ENCODE measurements at places on chromosomes 11 and 22.

GRCh38 chr11:116314006-116314405, 458.8 kb downstream of the BUD13 start:
- DNase-seq = no peak

- no peak for DNase-seq
Observed at GRCh38 chr11:10125522-10126133, 168.4 kb downstream of the SBF2 start.

GRCh38 chr22:43270314-43270908, 72.8 kb downstream of the SCUBE1 start:
- DNase-seq = no peak

- DNase-seq = no peak
Observed at GRCh38 chr22:50635591-50635990, 7.6 kb upstream of the ARSA start.

GRCh38 chr11:123624974-123625373, 29.4 kb downstream of the SCN3B start:
- DNase-seq = no peak

DNA sequence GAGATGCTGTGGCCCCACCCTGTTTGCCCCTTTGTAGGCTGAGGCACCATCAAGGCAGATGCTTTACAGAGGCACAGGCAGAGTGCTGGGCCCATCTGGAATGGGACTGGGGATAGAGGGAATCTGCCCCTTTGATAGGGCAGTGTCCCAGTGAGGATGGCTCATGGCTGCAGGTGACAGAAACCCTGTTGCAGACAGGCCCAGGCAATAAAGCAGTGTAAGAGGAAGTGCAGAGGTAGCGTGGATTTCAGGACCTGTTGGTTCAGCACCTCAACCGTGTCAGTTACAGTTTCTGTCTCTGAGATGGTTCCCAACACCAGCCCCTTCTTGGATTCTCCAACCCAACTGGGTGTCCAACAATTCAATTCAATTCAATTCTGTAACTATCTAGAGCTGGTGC, 25.1 kb downstream of the PRDM11 start:
- DNase-seq = no peak

DNA sequence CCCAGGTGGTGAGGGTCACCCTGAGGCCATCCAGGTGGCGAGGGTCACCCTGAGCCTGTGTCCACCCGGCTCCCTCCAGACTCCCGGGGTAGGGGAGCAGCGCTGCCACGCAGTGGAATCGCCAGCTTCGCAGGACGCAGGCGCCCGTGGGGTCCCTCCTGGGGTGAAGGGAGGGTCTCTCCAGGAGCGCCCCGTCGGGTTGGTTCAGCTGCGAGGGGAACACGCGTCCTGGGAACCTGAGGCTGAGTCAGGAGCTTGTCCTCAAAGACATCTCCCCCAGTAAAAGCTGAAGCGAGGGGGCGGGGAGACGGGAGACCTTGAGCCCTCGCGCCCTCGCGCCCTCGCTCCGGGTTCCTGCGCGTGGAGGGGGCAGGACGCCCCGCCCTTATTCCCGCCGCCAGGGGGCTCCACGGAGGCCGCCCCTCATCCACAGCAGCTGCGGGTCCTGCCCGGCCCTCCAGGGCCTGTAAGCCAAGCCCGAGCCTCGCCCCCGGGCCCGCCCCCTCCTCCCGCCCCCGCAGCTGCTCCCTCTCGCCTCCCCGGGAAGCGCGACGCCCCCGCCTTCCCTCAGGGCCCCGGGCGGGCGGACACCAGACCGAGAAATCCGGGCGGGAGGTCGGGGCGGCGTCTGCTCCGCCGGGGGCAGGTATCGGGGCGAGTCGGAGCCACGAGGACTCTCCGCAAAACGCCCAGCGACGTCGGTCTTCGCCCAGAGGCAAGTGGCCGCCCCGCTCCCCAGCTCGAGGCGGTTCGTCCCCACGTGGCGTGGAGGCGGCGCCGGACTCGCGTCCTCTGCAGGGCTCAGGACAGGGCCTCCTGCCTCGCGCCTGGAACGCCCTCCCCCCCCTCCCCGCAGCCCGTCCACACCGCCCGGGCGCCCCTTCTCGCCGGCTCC, 22.8 kb downstream of the PIM3 start:
- DNase-seq = no peak

DNA sequence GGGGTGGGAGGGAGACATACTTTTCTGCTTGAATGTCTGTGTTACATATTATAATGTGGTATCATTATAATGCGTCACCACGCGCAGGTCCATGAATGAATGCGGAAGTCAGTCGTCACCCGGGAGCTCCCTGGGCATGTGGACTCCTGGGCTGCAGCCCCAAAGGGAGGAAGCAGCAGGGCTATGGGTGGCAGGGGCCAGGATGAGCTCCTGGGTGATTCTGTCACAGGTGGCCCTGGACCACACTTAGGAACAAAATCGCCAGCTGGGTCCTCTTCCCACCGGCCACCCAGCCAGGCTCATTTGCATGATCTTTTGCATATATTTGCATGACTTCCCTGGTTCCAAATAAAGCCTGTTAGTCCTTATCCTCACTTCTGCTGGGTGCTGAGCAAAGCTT, 51.2 kb downstream of the KCNJ4 start:
- DNase-seq = no peak

DNA sequence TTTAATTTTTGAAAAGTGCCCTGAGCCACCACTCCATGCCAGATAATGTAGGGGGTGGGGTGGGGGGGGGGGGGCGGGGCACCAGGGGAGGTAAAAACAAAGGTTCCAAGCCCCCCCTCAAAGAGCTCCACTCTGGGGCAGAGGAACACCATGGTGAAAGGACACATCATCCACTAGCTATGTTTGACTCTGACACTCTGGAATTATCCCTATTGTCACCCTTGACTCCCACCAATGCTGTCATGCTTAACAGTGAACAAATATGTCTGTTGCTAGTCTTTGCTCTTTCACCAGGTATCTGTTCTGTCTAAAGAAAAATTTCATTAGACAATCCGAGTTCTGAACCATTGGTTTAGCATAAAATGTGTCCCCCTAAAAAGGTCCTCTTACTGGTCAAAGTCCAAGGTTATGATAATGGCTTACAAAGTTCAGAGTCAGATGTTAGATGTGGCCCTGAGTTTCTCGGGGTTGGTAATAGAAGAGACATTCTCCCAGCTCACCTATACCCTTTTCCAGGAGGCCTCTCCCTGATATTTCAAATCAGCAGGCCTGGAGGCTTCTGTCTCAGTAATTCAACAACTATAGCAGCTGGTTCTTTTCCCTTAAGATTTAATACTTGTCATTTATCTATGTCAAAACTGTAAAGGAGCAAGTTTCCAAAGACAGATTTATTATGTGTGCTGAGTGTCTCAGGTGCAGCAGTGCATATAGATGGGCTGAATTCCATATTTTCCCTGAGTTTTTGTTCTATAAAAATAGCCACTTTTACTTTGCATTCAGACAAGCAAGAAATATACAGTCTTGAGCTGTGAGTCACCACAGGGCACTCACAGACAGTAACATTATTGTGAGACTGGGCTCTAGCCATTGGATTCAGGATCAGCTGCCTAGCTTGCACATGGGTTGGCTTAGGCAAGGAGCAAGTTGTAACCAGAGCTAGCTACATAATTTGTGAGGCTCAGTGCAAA, 174.1 kb downstream of the CSNK2A3 start:
- DNase-seq = no peak

GRCh38 chr22:17149076-17149815, 9.8 kb downstream of the HDHD5 start:
- no peak for DNase-seq

DNA sequence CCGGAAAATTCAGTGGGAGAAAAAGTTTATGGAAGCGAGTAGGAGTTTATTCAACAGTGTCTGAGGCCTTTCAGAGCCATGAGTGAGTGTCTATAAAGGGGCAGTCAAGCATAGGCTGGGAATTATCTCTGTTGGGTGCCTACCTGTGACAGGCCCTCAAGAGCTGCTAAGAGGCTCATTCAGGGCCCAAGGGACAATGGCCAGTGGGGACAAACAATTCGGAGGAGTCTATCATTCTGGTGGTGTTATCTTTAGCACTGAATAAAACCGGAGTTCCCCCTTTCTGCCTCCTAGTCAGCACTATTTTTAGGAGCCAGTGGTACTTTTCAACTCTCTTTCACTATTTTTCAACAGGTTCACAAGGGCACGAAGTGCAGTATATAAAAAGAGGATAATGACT, 89.5 kb upstream of the HTATIP2 start:
- no peak for DNase-seq

GRCh38 chr11:105282658-105283057, 143.1 kb upstream of the CARD18 start:
- no peak for DNase-seq

- no peak for DNase-seq
Observed at GRCh38 chr22:20802922-20803553, 29.1 kb downstream of the SERPIND1 start.

DNA sequence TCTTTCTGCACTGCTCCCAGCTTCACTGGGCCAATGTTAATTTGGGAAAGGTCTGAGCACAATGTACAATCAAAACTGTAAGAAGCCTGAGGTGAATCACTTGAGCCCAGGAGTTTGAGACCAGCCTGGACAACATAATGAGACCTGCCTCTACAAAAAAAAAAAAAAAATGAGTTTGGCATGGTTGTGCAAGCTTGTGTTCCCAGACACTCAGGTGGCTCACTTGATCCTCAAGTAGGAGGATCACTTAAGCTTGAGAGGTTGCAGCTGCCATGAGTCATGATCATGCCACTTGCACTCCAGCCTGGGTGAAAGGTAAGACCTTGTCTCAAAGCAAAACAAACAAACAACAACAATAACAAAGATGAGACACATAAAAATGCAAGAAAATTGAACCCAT, 38.6 kb upstream of the SC5D start:
- no peak for DNase-seq

GRCh38 chr22:37692627-37693285, 4.1 kb upstream of the TRIOBP start:
- no peak for DNase-seq

- DNase-seq = no peak
Observed at GRCh38 chr11:105741488-105742020, 131.7 kb downstream of the GRIA4 start.

DNA sequence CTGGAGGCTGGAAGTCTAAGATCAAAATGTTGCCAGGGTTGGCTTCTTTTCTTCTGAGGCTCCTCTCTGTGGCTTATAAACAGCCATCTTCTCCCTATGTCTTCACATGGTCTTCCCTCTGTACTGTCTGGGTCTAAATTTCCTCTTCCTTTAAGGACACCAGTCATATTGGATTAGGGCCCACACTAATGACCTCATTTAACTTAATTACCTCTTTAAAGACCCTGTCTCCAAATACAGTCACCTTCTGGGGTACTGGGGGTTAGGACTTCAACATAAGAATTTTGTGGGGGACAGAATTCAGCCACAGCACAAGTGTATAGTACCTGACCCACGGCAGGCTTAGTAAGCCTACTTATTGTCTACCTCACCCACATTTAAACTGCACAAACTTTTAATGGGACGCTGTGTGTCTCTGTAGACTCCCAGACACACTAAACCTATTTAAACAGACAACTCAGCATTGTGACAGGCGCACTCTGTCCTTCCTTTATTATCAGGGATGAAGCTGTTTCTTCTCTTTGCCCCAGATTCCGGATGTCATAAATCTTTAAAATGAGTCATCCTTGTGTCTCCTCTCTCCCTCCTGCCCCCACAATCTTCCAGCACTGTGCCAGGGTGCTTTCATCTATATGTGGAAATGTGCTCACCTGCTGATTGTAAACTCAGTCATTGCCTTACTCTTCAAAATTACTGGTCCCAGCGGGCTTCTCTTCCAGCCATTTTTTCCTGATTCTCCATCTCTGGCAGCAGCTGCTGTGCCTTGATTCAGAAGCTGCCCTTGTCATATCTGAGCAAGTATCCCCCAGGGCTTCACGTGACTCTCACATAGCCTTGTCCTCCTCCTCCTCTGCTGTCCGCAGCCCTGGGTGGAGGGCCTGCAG, 5.4 kb upstream of the MAPK8IP1 start:
- DNase-seq = no peak

DNA sequence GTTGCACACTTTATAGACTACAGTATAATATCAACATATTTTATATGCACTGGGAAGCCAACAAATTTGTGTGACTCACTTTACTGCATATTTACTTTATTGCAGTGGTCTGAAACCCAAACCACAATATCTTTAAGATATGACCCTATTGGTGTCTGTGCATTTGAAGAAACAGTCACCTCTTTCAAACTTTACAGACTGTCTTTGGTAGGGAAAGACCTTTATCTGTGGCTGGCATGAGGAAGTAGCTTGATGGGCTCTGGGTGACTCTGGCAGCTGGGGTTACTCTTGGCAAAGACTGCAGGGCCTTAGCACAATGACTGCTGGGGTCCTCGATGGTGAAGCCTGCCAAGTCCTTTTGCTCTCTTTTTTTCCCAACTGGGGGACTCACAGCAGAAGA, 21.3 kb upstream of the ABTB2 start:
- DNase-seq = no peak

- no peak for DNase-seq
Observed at GRCh38 chr22:19559324-19559811, 35.2 kb upstream of the CLDN5 start.

GRCh38 chr22:31637891-31638618, 24.0 kb downstream of the PISD start:
- no peak for DNase-seq

- no peak for DNase-seq
Observed at GRCh38 chr11:48182860-48183526, 33.6 kb upstream of the OR4B1 start.

DNA sequence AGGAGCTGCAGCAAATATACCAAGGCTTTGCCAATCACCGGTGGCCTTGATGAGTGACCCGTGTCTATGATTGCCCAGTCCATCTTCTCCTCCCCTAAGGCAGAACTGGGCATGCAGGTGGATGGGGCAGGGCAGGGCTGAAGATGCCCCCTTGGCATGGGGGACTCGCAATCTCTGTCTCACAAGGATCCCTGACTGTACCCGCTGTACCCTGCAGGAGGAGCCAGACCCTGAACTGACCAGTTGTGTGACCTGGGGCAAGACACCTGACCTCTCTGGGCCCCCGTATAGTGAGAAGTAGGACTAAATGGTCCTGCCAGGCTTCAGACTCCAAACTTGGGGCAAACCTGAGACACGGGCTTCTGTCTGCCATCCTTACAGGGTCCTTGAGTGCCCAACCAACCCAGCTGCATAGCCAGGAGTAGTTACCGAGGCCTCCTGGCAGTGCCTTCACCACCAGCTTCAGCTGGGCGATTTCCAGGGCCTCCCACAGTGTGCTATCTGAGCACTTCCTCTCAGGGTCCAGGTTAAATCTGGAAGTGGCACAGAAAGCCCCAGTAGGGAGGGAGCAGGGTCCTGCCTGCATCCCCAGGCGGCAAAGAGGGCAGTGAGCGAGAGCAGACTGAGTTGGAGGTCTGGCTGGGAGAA, 6.4 kb upstream of the KCNJ11 start:
- no peak for DNase-seq

- DNase-seq = peak; percentile 53
Observed at GRCh38 chr11:78313181-78313795, 104.3 kb downstream of the GAB2 start.

DNA sequence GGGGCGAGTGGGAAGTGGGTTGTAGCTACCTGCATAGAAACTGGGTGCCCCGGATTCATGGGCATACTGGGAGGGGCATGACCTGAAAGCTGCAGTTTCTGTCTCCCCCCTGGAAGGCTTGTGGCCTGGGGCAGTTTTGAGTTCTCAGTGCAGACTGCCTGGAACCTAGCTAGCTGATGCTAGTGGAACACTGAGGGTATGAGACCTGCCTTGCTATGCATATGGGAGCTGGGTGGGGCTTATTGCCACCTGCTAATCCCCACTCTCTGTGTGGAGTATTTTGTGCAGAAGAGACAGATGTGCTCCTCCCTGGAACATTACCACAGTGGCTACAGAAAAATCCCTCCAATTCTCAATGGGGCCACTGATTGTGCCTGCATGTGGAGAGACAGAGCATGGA, 11.7 kb upstream of the OR56B4 start:
- no peak for DNase-seq
